ENCODE measurements at places on chromosomes 1 and 21. TPM values are rescaled to one million over a fixed set of nuclear protein-coding genes. Genes with fewer than 3 reads are reported as not detected.
A peak's percentile ranks its signal among the peaks of the same experiment; 100 is the strongest.

DNA sequence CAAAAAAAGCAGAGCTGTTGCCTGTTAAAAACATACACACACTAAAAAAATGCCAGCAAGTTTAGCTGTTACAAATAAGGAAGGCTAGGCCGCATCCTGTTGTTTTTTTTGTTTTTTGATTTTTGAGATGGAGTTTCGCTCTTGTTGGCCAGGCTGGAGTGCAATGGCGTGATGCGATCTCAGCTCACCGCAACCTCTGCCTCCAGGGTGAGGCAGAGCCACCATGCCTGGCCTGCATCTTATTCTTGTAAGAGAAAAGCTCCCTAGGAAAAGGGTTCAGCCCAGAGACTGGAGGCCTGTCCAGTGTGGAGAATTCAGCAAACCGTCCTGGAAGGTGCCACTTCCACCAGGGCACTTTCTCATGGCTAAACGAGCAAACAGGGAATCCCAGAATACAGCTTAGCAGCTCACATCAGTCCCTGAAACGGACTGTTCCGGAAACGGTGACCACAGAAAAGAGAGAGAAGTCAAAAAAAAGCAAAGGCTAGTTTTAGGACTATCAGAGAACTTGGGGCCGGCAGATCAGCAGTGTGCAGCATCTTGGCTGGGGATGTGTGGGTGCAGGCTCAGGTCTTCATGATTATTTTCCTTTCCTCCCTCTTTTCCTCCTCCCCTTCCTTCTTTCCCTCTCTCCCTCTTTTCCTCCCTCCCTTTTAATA lies 283.6 kb downstream of the AJAP1 start:
- no peak for DNase-seq
- H3K27ac ChIP-seq = no peak overlapping the region
- H3K4me1 ChIP-seq = no peaks in the 10 kb centered on the region
- H3K27me3 ChIP-seq = peaks cover 2% of the 10 kb centered on the region

Gene NMNAT2
- total RNA-seq = not detected

DNA sequence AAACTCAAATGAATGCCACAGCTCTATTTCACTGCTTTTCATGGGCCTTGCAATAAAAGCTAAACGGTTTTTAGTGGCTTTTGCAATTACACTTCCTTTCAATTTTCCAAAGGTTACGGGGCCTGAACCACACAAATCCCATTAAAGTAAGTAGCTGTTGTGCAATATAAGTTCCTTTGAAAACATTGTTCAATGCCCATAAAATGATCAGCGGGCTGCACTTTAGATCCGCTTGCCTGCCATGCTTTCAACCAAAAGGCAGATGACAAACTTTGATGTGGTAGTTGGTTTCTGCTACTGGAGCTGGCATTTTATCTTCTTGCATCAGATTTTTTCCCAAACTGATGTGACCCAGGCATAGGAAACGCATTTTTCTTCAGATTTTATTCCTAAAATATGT lies 50.2 kb downstream of the PRRX1 start:
- H3K36me3 ChIP-seq = no peaks in the 10 kb centered on the region
- no peak for DNase-seq
- H3K4me3 ChIP-seq = no peak overlapping the region
- no peaks in the 10 kb centered on the region for H3K4me1 ChIP-seq
- H3K27ac ChIP-seq = no peak overlapping the region
- no peaks in the 10 kb centered on the region for H3K27me3 ChIP-seq

DNA sequence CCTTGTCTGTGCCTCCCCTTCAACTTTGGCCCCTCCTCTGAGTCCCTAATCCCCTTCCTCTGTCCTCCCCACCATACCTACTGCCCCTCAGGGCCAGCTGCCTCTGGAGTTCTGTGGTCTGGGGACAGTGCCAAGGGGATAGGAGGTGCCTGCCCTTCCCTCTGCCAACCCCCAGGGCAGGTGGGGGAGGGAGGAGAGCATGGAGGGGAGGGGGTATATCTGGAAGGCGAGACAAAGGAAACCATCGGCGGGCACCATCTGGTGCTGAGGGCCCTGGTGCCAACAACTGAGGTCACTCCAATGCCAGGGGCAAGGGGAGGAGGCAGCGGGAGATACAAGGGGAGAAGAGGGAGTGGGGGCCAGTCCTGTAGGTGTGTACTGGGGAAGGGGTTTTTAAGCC lies 9.6 kb downstream of the RAB25 start:
- peaks cover 6% of the 10 kb centered on the region for H3K4me1 ChIP-seq
- H3K36me3 ChIP-seq = no peaks in the 10 kb centered on the region
- DNase-seq = no peak
- no peak overlapping the region for H3K27ac ChIP-seq
- no peak overlapping the region for H3K4me3 ChIP-seq
- H3K27me3 ChIP-seq = no peaks in the 10 kb centered on the region

DNA sequence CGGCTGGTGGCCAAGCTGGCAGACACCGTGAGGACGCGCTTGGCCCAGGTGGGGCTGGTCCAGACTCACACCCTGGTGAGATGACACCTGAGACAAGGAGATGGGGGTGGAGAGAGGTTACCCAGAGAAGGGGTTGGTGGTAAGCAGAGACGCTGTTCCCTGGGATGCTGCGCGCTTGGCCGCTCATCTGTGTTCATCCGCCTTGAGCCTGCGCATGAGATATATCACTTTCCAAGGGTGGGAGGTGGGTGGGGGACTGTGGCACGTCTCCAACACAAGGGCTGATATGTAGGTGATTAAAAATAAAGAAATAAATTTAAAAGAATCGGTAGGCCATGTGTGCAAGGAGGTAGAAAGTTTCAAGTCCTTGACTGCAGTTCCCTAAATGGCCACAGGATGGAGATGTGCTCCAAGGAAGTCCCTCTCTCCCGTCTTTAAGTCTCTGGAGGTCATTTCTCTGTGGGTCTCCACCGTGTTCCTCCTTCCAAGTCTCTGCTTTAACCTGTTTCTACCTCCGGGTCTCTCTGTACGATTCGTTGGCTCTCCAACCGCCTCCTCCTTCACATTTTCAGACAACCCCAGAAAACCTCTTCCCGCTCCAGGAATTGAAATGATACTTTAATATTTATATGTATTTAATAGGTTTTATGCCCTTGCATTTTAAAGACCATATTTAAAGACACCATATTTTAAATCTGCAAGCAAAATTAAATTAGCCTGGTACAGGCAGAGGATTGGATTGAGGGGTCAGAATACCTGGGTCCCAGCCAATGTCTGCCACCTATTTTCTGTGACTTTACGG lies 4.5 kb downstream of the TTC24 start:
- peak; percentile 90 for DNase-seq
- H3K4me1 ChIP-seq = peaks cover 32% of the 10 kb centered on the region
- H3K36me3 ChIP-seq = no peaks in the 10 kb centered on the region
- H3K4me3 ChIP-seq = no peak overlapping the region
- no peak overlapping the region for H3K27ac ChIP-seq

GRCh38 chr1:84442256-84442655 lies 36.8 kb upstream of the RPF1 start:
- peaks cover 17% of the 10 kb centered on the region for H3K4me1 ChIP-seq
- H3K4me3 ChIP-seq = no peak overlapping the region
- no peak overlapping the region for H3K27ac ChIP-seq
- no peak for DNase-seq
- H3K27me3 ChIP-seq = no peaks in the 10 kb centered on the region

- peaks cover 27% of the 10 kb centered on the region for H3K4me1 ChIP-seq
- H3K4me3 ChIP-seq = no peak overlapping the region
- no peaks in the 10 kb centered on the region for H3K36me3 ChIP-seq
- peaks cover 38% of the 10 kb centered on the region for H3K27me3 ChIP-seq
Measured at GRCh38 chr1:46547481-46548383, 3.7 kb downstream of the KNCN start.
